ENCODE measurements at places on chromosomes 11 and 22.

DNA sequence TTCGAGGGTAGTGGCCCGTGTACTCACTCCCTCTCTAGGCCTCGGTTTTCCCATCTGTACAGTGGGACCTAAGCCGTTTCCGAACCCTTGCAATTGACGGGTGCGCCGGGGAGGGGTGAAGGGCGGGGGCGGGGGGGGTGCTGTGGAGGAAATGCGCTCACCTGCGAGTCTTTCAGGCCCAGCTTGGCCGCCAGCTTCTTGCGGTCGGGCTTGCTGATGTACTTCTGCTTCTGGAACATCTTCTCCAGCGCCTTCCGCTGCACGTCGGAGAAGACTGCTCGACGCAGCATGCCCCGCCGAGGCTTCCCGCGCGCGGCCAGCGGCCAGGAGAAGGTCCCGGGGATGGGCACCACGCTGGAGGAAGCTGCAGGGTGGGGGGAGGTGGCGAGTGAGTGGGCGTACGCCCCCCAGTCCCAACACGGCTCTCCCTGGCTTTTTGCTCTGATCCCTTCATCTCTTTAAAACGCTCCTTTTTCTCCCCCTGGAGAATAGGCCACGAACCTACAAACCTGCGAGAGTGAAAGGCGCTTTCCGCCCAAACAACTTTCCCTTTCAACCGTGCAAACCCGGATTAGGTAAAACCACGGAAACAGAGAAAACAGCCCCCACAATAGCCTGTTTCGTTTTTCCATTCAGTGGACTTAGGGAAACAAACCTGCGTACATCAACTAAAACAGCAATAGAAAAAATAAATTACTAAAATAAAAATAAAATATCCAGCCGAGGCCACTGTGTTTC lies 3.2 kb downstream of the DBX1 start:
- no peak for DNase-seq

DNA sequence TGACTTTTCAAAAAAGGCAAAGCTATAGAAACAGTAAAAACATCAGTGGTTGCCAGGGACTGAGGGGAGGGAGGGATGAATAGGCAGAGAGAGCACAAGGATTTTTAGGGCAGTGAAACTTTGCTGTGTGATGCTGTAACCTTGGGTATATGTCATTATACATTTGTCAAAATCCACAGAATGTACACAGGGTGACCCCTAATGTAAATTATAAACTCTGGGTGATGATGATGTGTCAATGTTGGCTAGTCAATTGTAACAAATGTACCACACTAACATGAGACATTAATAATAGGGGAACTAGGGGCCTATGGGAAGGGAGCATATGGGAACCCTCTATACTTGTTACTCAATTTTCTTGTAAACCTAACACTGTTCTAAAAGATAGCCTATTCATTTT lies 24.8 kb downstream of the RIBC2 start:
- DNase-seq = no peak

DNA sequence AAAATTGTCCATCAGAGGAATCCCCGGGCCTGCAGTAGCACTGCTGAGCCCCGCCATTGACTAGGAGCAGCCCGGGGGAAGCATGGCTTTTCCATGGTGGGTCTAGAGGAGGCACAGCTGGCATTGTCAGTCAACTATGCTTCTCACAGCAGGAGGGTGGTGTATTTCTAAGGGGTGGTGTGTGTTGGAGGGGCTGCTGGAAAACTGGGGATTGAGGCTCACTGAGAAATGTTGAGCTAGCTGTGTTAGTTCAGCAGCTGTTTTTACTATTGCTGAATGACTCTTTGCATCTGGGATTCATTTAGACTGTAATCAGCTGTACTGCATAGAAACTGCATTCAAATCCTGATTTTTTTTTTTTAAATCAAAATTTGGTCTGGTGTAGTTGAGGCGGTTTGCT lies 5.6 kb downstream of the DDX10 start:
- no peak for DNase-seq

- DNase-seq = no peak
These were observed 333.9 kb upstream of the C11orf87 start for GRCh38 chr11:109088086-109088485.

DNA sequence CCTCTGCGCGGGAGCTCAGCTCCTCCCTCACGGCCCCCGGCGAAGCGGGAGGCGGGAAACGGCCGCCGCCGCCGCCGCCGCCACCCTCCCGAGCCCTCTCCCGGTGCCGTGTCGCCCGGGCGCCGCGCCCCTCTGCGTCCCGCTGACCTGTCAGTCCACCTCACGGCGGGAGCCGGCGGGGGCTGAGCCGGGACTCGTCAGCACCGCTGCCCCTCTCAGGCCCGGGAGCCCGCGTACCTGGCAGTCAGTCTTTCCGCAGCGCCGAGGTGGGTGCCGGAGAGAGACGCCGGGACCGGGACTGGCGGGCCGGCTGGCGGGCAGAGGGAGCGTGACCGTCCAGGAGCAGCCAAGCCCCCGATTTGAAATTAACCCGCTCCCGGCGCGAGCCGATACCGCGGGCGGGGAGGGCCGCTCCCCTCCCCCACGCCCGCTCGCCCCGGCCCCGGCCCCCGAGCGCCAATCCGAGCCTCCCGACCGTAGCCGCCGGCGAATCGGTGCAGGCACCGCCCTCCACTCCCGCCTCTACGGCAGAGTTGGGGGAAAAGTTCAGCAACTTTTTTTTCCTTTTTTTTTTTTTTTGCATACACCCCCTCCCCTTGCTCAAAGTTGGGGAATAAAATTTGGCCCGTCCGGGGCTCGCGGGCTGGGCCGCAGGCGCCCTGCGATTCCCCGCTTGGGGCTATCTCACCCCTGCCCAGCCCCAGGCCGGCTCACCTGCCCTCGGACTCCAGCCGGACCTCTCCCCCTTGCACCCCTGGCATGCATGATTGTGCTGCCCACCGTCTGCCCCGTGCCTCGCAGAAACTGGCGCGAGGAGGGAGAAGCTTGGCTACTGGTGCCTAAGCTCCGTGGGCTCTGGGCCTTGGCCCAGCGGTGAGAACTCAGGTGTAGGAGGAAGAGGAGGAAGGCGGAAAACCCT lies 774 bp upstream of the E2F8 start:
- DNase-seq = no peak

- no peak for DNase-seq
These were observed 21.9 kb downstream of the STX3 start for GRCh38 chr11:59777104-59777503.

- DNase-seq = no peak
These were observed 495.6 kb upstream of the LRRC4C start for GRCh38 chr11:41955066-41955465.

Measured in midbrain (tissue), 1 donor.